ENCODE measurements at places on chromosomes 2 and 18.

GRCh38 chr2:31266804-31267203 lies 32.9 kb downstream of the EHD3 start:
- no peak for DNase-seq

- DNase-seq: peak; percentile 75
These were observed 12.8 kb downstream of the RBFA start for GRCh38 chr18:80046961-80047541.

DNA sequence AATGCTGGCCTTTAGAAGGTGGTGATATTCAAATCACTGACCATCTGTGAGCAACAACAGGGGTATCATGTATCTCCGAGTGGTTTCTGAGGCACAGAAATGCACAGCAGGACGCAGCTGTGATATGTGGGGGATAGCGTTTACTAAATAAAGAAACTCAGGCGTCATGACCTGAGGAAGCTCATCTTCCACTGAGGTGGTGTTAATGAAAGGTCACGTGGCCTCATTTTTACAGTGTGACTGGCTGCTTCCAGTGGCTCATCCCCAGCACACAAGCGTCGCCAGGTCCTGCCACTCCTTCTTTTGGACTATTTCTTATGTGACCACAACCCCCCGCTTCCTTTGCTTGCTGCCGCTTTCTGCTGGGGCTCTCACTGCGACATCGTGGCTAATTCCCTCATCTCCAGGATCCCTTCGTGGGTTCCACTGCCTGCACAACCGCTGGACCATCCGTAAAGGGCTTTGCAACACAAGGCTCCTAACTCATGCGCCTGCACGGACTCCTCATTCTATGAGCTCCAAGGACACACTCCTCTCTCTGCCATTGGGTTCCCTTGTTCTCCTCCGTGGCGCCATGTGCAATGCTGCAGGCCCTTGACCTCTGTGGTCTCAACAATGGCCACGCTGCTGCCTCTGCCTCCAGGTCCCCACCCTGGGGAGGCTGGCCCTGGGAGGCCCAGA lies 109.3 kb downstream of the MBP start:
- DNase-seq: peak; percentile 76

GRCh38 chr18:31156821-31157763 lies 5.6 kb downstream of the DSC1 start:
- DNase-seq: peak; percentile 38

GRCh38 chr18:28771849-28772248 lies 594.9 kb upstream of the CDH2 start:
- no peak for DNase-seq

- DNase-seq: peak; percentile 18
These were observed 784.8 kb upstream of the CDH2 start for GRCh38 chr18:28961669-28962228.

GRCh38 chr2:64327510-64328414 lies 126.2 kb upstream of the LGALSL start:
- peak; percentile 73 for DNase-seq

DNA sequence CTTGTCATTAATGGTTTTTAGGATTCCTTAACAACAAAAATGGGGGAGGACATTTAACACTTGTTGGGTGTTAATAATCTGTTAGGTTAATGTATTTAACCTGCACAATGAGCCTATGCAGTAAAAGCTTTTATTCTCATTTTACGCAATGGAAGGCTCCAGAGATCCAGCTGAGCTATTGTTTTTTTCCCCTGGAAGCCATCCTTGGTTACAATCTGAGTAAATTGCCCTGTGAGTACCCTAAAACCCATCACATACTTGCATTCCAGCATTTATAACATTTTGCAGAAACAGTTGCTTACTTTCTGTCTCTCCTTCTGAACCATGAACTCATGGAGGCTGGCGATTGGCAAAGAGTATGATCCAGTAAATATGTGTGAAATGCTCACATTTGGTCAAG lies 30.2 kb upstream of the DOCK10 start:
- DNase-seq: no peak

- DNase-seq: no peak
These were observed 246.8 kb downstream of the IKZF2 start for GRCh38 chr2:212904646-212905045.

- DNase-seq: no peak
These were observed 19.6 kb downstream of the EHBP1 start for GRCh38 chr2:62724886-62725711.

DNA sequence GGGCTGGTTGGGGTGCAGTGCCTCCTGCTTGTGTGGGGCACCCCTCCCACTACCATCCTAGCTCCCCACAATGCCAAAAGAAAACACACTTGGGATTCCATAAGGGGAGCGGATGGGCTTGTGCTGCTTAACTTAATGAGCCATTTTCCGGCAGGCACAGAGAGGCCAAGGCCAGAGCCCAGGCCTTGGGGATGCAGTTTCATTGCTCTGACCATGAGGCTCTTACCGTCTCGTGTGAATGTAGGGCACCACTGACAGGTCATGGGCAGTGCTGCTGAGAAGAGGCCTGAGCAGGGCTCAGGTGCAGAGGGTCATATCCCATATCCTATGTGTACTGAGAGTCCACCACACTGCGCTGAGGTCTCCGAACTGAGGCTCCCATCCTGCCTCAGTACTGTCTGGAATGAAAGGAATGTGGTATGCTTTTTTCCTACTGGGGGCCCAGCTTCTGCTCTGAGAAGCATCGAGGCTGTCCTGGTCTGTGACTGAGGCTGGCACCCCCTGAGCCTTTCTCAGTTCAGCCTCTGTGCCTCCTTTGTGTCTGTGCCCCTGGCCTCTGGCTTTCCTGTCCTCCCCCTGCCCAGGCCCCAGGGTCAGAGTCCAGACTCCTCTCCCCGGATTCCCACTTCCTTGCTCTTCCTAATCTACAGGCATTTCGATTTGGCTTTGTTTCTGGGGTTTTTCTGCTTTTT lies 45.2 kb upstream of the MAPRE3 start:
- DNase-seq: no peak

GRCh38 chr2:164389411-164389810 lies 231.9 kb downstream of the GRB14 start:
- DNase-seq: no peak

GRCh38 chr2:50438259-50438658 lies 593.7 kb downstream of the NRXN1 start:
- no peak for DNase-seq

GRCh38 chr18:66136039-66136438 lies 385.2 kb downstream of the CDH7 start:
- peak; percentile 37 for DNase-seq

GRCh38 chr2:75153221-75153620 lies 46.1 kb downstream of the TACR1 start:
- DNase-seq: no peak

- DNase-seq: no peak
These were observed 1.0 kb upstream of the ESPNL start for GRCh38 chr2:238098901-238099713.

- DNase-seq: no peak
These were observed 759.1 kb downstream of the TSN start for GRCh38 chr2:122514451-122514996.

- DNase-seq: no peak
These were observed 10.1 kb downstream of the BZW1 start for GRCh38 chr2:200821686-200822245.

DNA sequence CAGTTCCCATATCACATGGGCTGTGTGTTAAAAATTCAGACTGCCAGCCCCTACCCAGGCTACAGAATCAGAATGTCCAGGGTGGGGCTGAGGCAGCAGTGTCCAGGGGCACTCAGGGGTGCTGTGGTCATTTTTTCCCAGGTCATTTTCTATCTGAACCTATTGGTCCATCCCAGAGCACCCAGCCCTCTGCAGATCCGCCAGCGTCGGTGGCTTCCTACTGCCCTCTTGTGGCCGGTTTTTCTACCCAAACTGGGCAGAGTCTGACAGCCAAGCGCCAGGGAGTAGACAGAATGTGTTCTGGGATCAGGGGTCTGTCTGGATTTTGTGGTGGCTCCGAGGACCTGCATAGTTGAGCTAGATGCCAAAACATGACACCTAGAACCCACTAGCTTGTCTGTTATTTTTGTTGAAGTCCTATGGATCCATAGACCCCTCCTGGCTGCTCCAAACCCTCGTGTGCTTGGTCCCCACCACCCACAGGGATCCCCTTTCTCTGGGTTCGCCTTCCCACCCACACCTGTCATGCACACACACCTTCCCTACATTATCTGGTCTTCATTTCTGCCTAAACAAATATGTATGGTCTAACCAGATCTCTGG lies 34.1 kb upstream of the RMDN2 start:
- peak; percentile 83 for DNase-seq

GRCh38 chr18:58239879-58240278 lies 195.9 kb downstream of the NEDD4L start:
- no peak for DNase-seq

DNA sequence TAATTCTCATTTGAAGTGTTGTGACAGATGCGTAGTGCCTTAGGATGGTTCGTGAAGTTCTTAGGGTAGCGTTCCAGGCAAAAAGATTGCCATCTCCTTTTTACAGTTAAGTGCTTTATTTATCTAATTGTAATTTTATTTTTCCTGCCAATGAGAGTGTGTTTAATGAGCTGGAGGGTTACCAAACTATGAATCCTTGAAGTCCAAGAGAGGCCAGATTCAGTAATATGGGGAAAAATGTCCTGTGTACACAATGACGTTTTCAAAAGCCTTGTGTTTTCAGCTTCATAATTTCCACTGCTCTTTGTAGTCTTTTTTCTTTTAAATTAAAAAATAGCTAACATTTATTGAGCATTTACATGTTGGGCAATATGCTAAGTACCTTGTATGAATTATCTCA lies 23.8 kb downstream of the ACYP2 start:
- DNase-seq: no peak

DNA sequence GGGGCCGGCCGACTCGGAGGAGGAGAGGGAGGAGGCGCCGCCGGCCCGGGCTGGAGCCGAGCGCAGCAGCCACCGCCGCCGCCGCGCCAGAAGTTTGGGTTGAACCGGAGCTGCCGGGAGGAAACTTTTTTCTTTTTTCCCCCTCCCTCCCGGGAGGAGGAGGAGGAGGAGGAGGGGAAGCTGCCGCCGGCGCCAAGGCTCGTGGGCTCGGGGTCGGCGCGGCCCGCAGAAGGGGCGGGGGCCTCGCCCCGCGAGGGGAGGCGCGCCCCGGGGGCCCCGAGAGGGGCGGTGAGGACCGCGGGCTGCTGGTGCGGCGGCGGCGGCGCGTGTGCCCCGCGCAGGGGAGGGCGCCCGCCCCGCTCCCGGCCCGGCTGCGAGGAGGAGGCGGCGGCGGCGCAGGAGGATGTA lies 316 bp downstream of the CRIM1 start:
- DNase-seq: no peak

GRCh38 chr2:85353876-85354285 lies 447 bp downstream of the RETSAT start:
- peak; percentile 28 for DNase-seq

DNA sequence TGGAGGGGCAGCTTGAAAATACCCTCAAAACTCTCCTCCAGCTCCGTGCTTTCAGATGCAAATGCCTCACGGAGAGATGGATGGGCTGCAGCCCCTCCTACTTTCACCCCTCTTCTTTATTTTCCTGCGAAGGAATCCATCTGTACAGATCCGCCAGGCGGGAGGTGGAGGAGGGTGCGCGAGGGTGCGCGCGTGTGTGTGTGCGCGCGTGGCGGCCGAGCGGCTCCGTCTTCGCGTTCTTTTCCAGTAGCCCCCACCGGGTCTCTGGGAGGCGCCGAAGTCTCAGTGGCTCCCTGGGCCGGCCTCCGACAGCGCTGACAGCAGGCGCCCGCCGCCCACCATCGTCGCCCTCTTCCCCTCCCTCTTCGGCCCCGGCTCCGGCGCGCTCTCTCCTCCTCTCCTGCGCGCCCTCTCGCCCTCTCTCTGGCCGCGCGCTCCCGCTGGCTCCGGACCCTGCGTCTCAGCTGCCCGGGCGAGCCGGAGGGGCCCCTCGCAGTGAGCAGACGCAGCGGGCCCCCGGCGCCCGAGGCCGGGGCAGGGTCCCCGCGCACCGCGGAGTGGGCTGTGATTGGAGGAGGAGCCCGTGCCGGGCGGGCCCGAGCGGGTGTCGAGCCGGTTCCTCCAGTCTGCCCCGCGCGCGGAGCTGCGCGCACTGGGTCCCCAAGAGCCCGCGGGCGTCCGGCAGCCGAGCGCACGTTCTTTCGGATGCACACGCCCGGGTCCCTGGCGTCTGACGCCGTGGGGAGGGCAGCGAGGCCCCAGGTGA lies at the start of gene CDH7:
Gene CDH7 (plus strand): TSS at position 624 of the 766 bp plus-strand sequence. CDS start 11,831 bp downstream, outside the sequence.
- peak; percentile 69 for DNase-seq

GRCh38 chr2:45755585-45756335 lies 104.3 kb downstream of the PRKCE start:
- DNase-seq: no peak

- no peak for DNase-seq
These were observed 45.9 kb downstream of the ITPRID2 start for GRCh38 chr2:181937473-181937872.

- peak; percentile 81 for DNase-seq
These were observed 13.9 kb upstream of the PAIP2B start for GRCh38 chr2:71240794-71241193.

GRCh38 chr18:48124857-48125626 lies 194.6 kb upstream of the SMAD2 start:
- DNase-seq: no peak

GRCh38 chr18:39698436-39698835 lies 2132.8 kb upstream of the CELF4 start:
- no peak for DNase-seq

DNA sequence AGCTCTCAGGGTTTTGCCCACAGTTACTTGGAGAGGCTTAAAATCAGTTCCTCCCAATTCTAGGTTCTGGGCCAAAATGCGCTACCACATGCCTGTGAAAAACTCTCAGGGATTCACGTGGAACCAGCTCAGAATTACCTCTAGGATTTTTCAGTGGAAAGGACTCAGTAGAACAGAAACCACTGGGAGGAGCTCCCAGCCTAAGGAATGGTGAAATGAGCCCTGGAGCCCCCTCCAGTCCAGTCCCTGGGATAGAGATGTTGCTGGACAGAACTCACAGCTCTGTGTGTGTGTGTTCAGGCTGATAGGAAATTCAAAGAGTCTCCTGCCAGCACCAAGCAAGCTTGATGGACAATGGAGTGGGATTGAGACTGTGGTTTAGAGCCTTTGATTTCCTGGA lies 21.1 kb upstream of the SLC9A4 start:
- DNase-seq: no peak

- no peak for DNase-seq
These were observed 99.9 kb downstream of the GALNT14 start for GRCh38 chr2:31038385-31038784.

- DNase-seq: no peak
These were observed 776.3 kb upstream of the POU3F3 start for GRCh38 chr2:104077573-104077972.

DNA sequence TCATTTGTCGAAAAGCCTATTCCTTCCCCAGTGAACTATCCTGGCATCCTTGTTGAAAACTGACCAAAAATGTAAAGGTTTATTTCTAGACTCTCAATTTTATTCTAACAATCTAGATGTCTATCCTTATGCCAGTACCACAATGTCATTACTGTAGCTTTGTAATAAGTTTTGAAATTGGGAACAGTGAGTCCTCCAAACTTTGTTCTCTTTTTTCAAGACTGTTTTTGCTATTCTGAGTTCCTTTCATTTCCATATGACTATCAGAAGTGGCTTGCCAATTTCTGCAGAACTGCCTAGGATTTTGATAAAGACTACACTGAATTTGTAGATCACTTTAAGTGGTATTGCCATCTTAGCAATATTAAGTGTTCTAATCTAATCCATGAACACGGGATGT lies 9.7 kb downstream of the STARD7 start:
- DNase-seq: no peak

- DNase-seq: no peak
These were observed 5.0 kb downstream of the CNDP1 start for GRCh38 chr18:74539289-74539688.

GRCh38 chr2:237201461-237202287 lies 116.0 kb downstream of the COPS8 start:
- DNase-seq: no peak

Measured in tongue (tissue), 3 donors.